ENCODE measurements at places on chromosomes 13 and 19.

- no peak for DNase-seq
Observed at GRCh38 chr19:48836089-48837017, at the start of gene HSD17B14. Gene HSD17B14, minus strand, starts transcription at chr19:48836491. Its CDS starts 80 bp downstream, at chr19:48836411.

GRCh38 chr13:40190641-40191100, 475.8 kb downstream of the FOXO1 start:
- no peak for DNase-seq

DNA sequence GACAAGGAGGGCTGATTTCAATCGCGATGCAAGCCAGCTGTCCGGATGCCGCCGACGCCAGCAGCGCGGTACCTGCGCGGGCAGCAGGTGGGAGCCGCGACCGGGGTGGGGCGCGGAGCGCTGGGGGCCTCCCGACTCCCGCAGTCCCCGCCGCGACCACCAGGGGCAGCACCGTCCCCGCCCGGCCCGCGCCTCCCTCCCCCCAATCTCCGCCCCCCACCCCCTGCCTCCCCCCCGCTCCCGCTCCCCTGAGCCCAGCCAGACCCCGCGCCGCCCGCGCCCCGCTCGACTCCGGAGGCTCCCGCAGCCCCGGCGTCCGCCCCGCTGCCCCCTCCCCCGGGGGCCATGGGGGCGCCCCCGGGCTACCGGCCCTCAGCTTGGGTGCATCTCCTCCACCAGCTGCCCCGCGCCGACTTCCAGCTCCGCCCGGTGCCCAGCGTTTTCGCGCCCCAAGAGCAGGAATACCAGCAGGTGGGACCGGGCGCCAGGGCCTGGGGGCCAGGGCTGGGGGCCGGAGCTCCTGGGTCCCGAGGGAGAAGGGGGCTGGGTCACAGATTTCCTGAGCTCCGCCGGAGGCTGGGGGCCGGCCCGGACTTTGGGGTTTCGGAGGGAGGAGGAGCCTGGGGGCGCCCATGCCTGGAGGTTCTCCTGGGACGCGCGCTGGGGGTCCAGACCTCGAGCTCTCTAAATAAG, at the start of gene TTYH1:
Gene TTYH1, plus strand, starts transcription at position 257 of the 693 bp plus-strand sequence. Its CDS starts 89 bp downstream, at position 346.
- peak; percentile 85 for DNase-seq

DNA sequence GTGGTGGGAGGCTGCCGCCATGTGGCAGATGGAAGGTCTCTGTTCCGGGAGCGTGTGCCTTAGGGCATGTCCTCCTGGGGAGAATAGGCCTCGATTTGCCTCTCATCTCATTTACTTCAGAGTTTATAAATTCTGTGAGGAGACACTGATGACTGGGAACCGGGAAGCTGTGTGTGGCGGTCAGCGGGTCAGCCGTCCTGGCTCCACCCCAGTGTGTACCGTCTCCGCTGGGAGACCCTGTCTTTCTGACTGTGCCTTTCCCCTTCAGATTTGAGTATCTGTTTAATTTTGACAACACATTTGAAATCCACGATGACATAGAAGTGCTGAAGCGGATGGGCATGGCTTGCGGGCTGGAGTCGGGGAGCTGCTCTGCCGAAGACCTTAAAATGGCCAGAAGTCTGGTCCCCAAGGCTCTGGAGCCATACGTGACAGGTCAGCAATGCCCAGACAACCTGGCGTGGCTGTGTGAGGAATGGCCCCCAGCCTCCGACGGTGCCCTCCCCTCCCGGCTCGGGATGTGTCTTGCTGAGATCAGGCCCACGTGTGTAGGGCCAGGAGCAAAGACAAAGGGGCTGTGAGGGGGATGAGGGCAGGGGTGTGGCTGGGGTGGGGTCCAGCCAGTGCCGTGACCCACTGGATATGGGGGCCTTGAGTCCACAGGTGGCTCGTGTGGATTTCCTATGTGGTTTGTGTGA, 21.6 kb downstream of the ATP4B start:
- no peak for DNase-seq

All from HEK293T (cell line).